K562 (cell line): ENCODE measurements at places on chromosomes 5 and 9.

GRCh38 chr9:127311239-127311741 is 46.7 kb downstream of the GARNL3 start:
- H3K27ac ChIP-seq, result no peak overlapping the region
- no peak overlapping the region for H3K4me3 ChIP-seq
- DNase-seq, result peak; percentile 44
- no peaks in the 10 kb centered on the region for H3K36me3 ChIP-seq
- no peaks in the 10 kb centered on the region for H3K4me1 ChIP-seq

- H3K4me1 ChIP-seq, result no peaks in the 10 kb centered on the region
- H3K27ac ChIP-seq, result no peak overlapping the region
- no peak for DNase-seq
- H3K27me3 ChIP-seq, result peaks cover 7% of the 10 kb centered on the region
- no peaks in the 10 kb centered on the region for H3K36me3 ChIP-seq
- H3K4me3 ChIP-seq, result no peak overlapping the region
Measured at GRCh38 chr5:53407373-53407772, 73.1 kb upstream of the FST start.

- peak; percentile 16 for DNase-seq
- H3K27me3 ChIP-seq, result peaks cover 24% of the 10 kb centered on the region; the same call in 2 of the 3 replicates
- H3K4me3 ChIP-seq, result no peak overlapping the region
- H3K4me1 ChIP-seq, result no peaks in the 10 kb centered on the region
- no peaks in the 10 kb centered on the region for H3K36me3 ChIP-seq
- H3K27ac ChIP-seq, result no peak overlapping the region
Measured at GRCh38 chr9:133888048-133888808, 103.9 kb downstream of the VAV2 start.

- no peak overlapping the region for H3K27ac ChIP-seq
- no peaks in the 10 kb centered on the region for H3K36me3 ChIP-seq
- no peak for DNase-seq
- no peak overlapping the region for H3K4me3 ChIP-seq
Measured at GRCh38 chr5:172245703-172246125, 37.9 kb downstream of the UBTD2 start.

- H3K27me3 ChIP-seq, result peaks cover 1% of the 10 kb centered on the region; the same call in 1 of the 2 replicates
- H3K27ac ChIP-seq, result no peak overlapping the region
- no peaks in the 10 kb centered on the region for H3K36me3 ChIP-seq
Measured at GRCh38 chr5:5772202-5772601, 349.7 kb downstream of the ICE1 start.

DNA sequence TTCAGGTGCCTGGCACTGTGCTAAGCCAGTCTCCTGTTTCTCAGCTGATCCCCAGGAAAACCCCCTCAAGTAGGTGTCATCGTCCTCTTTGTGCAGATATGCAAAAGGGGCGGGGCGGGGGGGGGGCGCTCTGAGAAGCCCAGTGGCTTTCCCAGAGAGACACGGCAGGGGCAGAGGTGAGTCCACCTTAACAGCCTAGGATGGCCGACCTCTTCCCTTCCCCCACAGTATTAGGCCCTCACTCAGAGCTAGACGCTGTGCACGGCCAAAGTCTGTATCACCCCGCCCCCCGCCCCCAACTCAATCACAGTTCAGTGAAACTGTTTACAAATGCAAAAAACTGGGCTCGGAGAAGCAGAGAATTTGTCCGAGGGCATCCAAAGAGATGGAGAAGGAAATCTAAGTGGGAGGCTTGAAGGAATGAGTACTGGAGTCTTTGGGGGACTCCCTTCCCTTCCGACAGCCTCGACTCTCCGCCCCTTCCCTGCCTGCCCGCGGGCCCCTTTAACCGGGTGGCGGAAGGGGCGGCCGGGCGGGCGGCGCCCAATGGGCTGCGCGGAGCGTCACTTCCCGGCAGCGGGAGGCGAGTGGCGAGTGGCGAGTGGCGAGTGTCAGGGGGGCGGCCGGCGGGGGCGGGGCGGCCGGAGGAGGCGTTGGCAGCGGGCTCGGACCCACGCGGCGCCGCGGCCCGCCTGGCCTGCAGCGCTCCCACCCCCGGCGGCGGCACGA is at the start of gene ERGIC1:
Gene ERGIC1, plus strand, starts transcription at position 566 of the 729 bp plus-strand sequence. Its CDS starts 163 bp downstream, at position 729.
- H3K27me3 ChIP-seq, result no peaks in the 10 kb centered on the region
- peaks cover 7% of the 10 kb centered on the region; the same call in 2 of the 3 replicates for H3K36me3 ChIP-seq
- peaks cover 12% of the 10 kb centered on the region for H3K4me1 ChIP-seq
- peak within 1 kb of the TSS; percentile 70 for H3K27ac ChIP-seq
- DNase-seq, result peak; percentile 88

DNA sequence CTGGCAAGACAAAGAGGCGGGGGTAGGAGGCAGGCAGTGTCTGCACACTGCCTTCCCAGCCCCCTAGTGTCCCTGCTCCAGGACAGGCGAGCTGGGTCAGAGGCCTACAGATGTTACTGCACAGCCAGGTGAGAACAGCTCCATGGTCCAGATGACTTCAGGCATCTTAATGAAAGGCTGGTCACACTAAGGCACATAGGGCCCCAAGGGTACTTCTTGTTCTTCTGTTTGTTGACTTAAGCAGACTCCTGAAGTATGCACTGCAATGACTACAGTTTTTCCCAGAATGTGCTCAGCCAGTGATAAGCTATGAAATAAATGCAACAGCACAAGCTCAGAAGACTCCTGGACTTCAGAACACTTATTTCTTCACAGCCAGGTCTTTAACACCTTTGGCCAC is 27.4 kb downstream of the ATPSCKMT start:
- no peak overlapping the region for H3K4me3 ChIP-seq
- H3K36me3 ChIP-seq, result peaks cover 14% of the 10 kb centered on the region
- H3K27ac ChIP-seq, result no peak overlapping the region
- H3K27me3 ChIP-seq, result no peaks in the 10 kb centered on the region

GRCh38 chr5:156685481-156685880 is 164.6 kb upstream of the PPP1R2B start:
- H3K27ac ChIP-seq, result no peak overlapping the region
- no peaks in the 10 kb centered on the region for H3K27me3 ChIP-seq
- H3K4me3 ChIP-seq, result no peak overlapping the region
- H3K36me3 ChIP-seq, result no peaks in the 10 kb centered on the region
- H3K4me1 ChIP-seq, result no peaks in the 10 kb centered on the region
- DNase-seq, result no peak
